ENCODE measurements at places on chromosomes 4 and X.

- no peak for DNase-seq
Measured at GRCh38 chr4:83261307-83261706, 23.3 kb downstream of the COQ2 start.

DNA sequence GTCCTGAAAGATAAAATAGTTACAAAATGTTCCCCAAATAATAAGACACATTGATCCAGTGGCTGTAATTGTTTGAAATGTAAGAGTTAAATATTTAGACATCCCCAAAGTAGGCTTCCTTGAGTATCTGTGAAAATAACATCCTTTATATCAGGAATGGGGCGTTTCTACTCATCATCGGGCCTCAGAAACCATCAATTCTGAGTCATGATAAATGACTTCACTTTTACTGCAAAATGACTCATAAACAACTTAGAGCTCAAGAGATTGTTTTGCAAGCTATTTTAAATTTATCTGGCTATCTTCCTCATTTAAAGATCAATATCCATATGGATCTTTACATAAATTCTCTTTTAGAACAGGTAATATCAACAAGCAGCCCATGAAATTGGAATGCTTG is 369.4 kb upstream of the CNKSR2 start:
- no peak for DNase-seq

DNA sequence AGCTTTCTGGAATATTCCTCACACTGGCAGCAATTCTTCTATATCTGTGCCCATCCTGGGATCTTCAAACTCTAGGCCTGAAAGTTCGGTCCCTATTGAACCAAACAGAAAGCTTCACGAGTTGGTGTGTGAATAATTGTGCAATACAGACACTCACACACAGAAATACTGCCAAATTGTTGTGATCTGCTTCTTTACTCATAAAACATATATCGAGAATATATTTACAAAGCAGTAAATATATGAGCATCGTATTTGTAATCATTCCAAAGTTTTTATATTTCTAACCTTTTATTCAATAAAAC is 56.6 kb upstream of the BEX4 start:
- DNase-seq: no peak

- DNase-seq: no peak
Measured at GRCh38 chr4:95093936-95094929, 336.5 kb downstream of the BMPR1B start.

- DNase-seq: no peak
Measured at GRCh38 chr4:173208420-173208819, 39.8 kb downstream of the GALNT7 start.

DNA sequence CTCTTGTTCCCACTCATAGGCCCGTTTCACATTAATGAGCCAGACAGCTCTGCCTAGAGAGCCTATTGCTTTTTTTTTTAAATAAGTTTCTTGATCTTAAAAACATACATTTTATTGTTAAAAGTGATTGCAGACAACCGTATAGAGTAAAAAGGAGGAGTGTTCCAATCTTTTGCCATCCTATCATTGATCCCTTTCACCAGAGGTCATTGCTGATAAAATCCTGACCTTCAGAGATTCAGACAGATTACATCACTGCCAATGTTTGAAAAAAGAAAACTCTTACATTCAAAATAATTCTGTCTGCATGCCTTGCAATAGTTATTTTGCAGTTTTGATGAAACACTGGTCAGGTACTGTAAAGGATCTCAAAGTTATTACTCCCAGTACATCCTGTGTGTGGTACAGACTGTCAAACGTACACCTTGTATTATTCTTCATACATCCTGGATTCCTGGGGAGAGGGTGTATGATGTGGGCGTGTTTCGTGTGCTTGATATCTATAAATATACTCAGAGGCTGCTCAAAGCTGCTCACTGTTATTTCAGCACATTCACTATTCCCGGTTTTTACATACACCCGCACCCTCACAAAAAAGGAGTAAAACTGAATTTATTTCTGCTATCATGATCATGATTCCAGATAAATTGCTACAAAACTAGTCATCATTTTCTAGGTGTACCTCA is 15.4 kb upstream of the KLHL2 start:
- no peak for DNase-seq

Measured in mucosa of gallbladder (tissue), 1 donor.